ENCODE measurements at places on chromosomes 11 and 22.

DNA sequence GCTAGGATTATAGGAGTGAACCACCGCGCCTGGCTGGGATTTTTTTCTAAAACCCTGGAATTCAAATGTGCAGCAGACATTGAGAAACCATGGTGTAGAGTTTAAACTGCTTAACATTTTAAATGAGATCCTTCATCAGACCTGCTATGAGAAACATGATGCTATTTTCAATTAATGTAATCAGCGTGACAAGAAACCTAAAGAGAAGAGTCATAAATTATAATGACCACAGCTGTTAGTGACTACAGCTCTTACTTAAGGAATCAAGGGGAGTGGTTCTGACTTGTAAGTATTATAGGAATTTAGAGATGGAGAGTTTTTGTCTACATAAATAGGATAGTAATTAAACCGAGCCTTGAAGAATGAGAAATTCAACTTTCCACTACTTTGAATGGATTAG lies 170.6 kb downstream of the BARX2 start:
- DNase-seq, result no peak

DNA sequence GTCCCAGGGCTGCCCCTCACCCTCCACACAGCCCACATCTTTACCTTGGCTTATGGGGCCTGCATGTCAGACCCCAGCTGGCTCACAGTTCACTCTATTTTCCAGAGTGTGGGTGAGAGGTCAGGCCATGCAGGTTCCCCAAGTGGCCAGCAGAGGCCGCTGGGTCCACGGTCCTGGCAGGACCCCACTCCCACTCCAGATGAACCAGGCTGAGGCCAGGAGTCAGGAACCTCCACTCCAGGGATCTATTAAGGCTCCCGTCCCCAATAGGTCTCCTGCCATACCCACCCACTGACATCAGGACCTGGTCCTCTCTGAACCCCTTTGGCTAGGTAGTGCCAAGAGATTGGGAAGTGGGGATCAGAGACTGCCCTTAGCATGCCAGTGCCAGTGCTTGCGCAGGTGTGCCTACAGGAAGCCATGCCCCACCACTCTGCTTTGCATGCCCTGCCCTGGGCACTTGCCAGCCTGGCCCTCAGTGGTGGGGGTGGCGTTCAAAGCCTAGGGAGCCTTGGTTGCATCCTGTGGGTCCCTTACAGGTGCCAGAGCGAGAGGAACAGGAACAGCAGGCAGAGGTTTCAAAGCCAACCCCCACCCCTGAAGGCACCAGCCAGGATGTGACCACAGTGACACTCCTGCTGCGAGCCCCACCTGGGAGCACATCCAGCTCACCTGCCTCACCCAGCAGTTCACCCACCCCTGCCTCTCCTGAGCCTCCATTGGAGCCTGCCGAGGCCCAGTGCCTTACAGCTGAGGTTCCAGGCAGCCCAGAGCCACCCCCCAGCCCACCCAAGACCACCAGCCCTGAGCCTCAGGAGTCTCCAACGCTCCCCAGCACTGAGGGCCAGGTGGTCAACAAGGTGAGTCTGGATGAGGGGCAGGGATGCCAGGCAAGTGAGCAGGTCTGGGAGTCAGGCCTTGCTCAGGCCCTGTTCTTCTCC lies 8.3 kb downstream of the SMTN start:
- DNase-seq, result peak; percentile 42

DNA sequence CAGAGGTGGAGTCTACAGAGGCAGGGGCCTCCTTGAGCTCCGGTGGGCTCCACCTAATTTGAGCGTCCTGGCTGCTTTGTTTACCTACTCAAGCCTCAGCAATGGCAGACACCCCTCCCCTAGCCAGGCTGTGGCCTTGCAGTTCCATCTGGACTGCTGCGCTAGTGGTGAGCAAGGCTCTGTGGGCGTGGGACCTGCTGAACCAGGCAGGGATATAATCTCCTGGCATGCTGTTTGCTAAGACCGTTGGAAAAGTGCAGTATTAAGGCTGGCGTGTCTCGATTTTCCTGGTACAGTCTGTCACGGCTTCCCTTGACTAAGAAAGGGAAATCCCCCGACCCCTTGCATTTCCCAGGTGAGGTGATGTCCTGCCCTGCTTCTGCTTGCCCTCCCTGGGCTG lies 77.7 kb downstream of the GDPD4 start:
- no peak for DNase-seq

- DNase-seq, result no peak
Observed at GRCh38 chr22:40322021-40322420, 24.3 kb upstream of the ADSL start.

DNA sequence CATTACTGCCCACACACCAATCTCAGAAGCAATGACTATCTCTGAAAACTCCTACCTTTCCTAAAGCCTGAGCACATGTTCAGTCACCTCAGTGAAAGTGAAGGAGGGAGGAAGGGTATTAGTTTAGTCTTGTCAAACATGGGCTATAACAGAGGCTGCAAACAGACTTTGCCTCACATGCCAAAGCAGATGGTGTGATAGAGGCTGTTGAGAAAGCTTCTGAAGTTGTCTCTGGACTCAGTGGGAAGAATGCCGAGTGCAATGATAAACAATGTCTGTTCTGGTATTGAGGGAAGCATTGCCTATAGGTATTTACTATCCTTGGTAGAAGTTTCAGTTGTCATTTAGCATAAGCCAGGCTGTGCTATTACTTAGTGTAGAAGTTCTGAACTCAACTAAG lies 314.5 kb upstream of the CCDC90B start:
- no peak for DNase-seq

GRCh38 chr22:19762568-19763457 lies 2.2 kb downstream of the TBX1 start:
- no peak for DNase-seq

DNA sequence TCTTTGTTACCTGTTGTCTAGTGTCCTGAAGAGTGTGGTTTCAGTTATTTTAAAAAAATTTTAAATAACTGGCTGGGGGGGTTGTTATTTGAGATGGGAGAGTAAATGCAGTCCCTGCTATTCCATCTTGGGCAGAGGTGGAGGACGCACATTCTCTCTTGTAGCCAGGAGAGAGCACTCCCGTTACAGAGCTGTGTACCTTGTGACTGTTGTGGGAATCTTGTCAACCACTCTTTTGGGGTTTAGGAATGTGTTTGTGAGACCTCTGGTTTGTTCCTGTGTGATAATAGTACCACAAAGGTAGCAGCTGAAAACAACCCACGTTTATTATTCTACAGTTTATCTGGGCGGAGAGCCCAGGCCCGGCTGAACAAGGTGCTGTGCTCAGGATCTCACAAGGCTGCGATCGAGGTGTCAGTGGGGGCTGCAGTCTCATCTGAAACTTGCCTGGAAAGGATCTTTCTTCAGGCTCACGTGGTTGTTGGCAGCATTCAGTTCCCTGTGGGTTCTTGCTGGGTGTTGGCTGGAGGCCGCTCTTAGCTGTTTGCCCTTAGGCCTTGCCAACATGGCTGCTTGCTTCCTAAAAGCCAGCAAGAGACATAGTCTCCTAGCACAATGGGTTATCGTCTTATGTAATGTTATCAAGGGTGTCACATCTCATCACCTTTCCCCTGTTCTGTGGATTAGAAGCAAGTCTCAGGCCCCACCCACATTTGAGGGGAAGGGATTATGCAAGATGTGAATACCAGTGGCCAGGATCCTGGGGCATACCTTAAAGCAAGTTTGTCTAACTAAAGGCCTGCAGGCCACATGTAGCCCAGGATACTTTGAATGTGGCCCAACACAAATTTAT lies 20.6 kb downstream of the IGHMBP2 start:
- no peak for DNase-seq
